ENCODE measurements at places on chromosomes 12 and 14. TPM values are rescaled to one million over a fixed set of nuclear protein-coding genes. Genes with fewer than 3 reads are reported as not detected.
A peak's percentile ranks its signal among the peaks of the same experiment; 100 is the strongest.

CCDC196 gene
- total RNA-seq: not detected

RNFT2 gene
- total RNA-seq: 6.8 TPM

TAS2R50 gene
- total RNA-seq: 2.0 TPM

STX2 gene
- 20.4 TPM for total RNA-seq

KITLG gene
- total RNA-seq: 125 TPM

GPX2 gene
- 8.4 TPM for total RNA-seq

CCDC177 gene
- total RNA-seq: not detected

ARHGDIB gene
- total RNA-seq: 151 TPM

ENDOU gene
- total RNA-seq: 0.91 TPM

KRT4 gene
- not detected for total RNA-seq

- DNase-seq: no peak
- no peaks in the 10 kb centered on the region for H3K4me1 ChIP-seq
- H3K27me3 ChIP-seq: no peaks in the 10 kb centered on the region
- H3K4me3 ChIP-seq: no peak overlapping the region
These were observed 95.2 kb downstream of the CALM1 start for GRCh38 chr14:90491911-90492531.

DNA sequence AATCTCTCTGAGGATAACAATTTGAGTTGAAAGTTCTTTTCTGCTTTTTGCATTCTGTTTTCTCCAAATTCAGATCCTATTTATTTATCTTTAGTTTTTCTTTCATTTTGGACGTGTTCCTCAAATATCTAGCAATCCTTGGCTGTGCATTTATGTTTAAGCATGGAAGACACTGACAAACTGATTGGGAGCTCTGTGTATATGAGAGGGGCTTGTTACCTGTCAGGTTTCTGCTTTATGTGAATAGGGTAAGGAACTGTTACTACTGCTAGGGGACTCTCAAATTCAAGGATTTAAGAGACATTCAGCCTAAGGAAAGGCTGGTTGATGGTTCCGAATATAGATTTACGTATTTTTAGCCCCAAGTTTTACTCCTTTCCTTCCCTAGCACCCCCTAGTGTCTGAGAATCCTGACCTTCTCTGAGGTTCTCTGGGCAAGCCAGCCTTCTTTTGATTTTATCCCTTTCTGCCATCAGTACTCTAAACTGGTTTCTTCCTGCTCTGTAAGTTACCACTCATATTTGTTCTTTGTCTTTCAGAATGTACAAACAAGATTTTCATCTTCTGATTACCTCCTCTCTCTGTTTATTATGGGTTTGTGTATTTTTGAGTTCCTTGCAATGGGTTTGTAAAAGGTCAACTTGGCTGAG is 30.5 kb downstream of the YLPM1 start:
- H3K27me3 ChIP-seq: no peaks in the 10 kb centered on the region
- no peaks in the 10 kb centered on the region for H3K4me1 ChIP-seq
- H3K36me3 ChIP-seq: peaks cover 14% of the 10 kb centered on the region
- no peak for DNase-seq
- H3K27ac ChIP-seq: no peak overlapping the region
- H3K4me3 ChIP-seq: no peak overlapping the region

DNA sequence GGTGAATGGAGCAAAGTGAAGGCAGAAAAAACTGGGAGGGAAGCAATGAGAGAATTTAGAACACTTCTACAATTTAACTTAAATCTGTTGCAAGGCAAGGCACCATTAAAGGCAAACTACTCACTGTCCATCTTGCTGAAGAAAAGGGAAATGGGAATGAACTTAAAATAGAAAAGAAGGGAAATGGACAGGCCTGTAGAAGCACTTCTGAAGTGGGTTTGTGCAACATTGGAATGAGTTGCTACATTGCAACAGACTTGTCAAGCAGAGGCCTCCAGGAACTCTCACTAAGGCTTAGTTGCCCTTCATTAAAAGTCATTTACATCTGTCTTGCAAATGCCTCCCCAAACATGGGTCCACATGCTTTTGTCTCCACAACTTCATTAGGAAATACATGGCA is 13.7 kb upstream of the OR10AD1 start:
- no peak overlapping the region for H3K4me3 ChIP-seq
- H3K4me1 ChIP-seq: no peaks in the 10 kb centered on the region
- no peak for DNase-seq
- H3K36me3 ChIP-seq: no peaks in the 10 kb centered on the region
- H3K27me3 ChIP-seq: no peaks in the 10 kb centered on the region

DNA sequence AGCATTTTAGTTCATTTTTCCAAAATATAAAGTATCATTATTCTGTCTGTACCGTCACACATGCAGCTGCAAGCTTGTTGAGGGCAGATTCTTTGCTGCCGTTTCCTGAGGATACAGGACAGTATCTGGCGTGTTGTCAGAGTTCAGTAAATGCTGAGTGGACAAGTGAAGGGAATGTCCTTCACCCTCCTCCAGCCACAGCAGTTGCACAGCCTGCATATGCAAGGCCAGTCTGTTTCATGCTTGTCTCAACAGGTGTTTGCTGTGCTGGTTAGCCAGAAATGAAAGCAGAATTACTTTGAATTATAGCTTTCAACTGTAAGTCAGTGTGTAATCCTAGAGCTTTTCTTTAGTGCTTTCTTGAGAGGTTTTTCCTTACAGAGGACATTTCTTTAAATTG is 36.5 kb downstream of the TDP1 start:
- no peaks in the 10 kb centered on the region for H3K4me1 ChIP-seq
- H3K4me3 ChIP-seq: no peak overlapping the region
- no peak overlapping the region for H3K27ac ChIP-seq
- H3K36me3 ChIP-seq: peaks cover 7% of the 10 kb centered on the region
- no peak for DNase-seq

- H3K27ac ChIP-seq: no peak overlapping the region
- no peaks in the 10 kb centered on the region for H3K4me1 ChIP-seq
- H3K27me3 ChIP-seq: no peaks in the 10 kb centered on the region
- DNase-seq: no peak
These were observed 71.3 kb downstream of the CHGA start for GRCh38 chr14:92994131-92994676.

GRCh38 chr12:26226629-26227360 is 31.4 kb downstream of the SSPN start:
- no peaks in the 10 kb centered on the region for H3K4me1 ChIP-seq
- H3K27ac ChIP-seq: no peak overlapping the region
- peak overlapping the region; percentile 41 for H3K4me3 ChIP-seq
- H3K27me3 ChIP-seq: no peaks in the 10 kb centered on the region
- H3K36me3 ChIP-seq: no peaks in the 10 kb centered on the region

GRCh38 chr14:56794088-56794556 is 16.2 kb downstream of the OTX2 start:
- H3K4me3 ChIP-seq: no peak overlapping the region
- peak; percentile 83 for DNase-seq
- H3K27ac ChIP-seq: no peak overlapping the region
- H3K27me3 ChIP-seq: peaks cover 40% of the 10 kb centered on the region
- H3K4me1 ChIP-seq: peaks cover 2% of the 10 kb centered on the region
- H3K36me3 ChIP-seq: no peaks in the 10 kb centered on the region

GRCh38 chr12:11773889-11774677 is 124.6 kb downstream of the ETV6 start:
- no peak for DNase-seq
- no peak overlapping the region for H3K4me3 ChIP-seq
- H3K4me1 ChIP-seq: no peaks in the 10 kb centered on the region
- no peak overlapping the region for H3K27ac ChIP-seq
- H3K36me3 ChIP-seq: no peaks in the 10 kb centered on the region

DNA sequence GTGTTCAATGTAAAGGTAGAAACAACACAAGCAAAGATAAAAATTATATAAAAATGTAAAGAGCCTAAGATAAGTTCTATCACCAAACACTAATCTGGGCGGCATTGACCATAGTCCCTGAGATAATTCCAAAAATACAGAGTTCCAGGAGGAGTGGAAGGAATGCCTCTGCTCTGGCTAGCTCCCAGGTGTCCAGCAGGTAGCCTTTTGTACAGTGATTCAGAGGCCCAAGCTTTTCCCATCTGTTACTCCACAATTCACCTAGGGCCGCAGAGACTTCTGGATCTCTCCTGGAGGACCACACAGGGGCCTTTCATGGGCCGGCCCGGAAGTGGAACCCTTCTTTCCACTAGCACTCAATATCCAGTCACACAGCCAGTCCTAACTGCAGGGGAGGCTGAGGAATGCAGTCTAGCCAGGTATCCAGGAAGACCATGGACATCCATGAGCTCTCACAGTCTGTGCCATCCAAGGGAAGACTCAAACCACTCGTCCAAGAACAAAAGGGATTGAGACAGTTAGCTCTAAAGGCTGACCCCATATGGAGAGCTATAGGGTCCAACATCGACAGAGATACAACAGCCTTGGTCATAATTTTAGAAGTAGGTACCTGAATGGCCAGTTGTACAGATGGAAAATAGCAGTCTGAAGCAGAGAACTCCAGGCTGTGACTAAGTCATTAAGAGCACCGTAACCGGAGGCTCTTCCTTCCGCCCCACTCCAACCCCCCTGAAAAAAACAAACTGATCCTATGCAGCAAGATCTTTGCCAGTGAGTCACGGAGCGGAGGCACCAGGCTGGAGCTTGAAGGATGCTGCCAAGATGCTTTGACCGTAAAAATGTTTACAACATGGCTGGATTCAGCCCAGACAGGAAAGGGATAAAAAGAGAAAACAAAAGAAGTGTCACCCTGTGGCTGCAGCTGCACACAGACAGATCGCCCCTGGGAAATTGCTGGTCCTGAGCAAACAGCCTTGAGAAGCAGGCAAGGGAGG is 204.8 kb downstream of the NUAK1 start:
- no peak for DNase-seq
- H3K4me1 ChIP-seq: no peaks in the 10 kb centered on the region
- no peaks in the 10 kb centered on the region for H3K36me3 ChIP-seq
- H3K27ac ChIP-seq: no peak overlapping the region
- H3K27me3 ChIP-seq: no peaks in the 10 kb centered on the region
- no peak overlapping the region for H3K4me3 ChIP-seq

DNA sequence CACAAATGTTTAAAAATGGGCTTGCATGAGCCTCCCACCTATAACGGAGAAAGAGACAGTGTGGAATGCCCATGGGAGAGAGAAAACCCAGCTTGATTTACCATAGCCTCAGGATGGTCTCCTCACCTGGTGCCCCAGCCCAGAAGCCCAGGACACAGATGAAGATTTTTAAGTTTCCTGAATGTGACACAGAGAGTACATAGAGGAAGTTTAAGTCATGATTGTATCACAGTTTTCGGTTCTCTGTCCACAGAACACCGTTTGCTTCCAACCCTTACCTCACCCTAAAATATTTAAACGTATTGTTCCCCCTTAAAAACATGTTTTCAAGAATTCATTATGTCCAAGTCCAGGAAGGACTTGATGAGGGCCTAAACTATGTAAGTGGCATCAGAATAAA is 56.2 kb downstream of the NELL2 start:
- DNase-seq: no peak
- no peaks in the 10 kb centered on the region for H3K4me1 ChIP-seq
- H3K36me3 ChIP-seq: no peaks in the 10 kb centered on the region
- H3K4me3 ChIP-seq: no peak overlapping the region

- no peak overlapping the region for H3K4me3 ChIP-seq
- no peak overlapping the region for H3K27ac ChIP-seq
- no peaks in the 10 kb centered on the region for H3K36me3 ChIP-seq
These were observed 74.9 kb upstream of the CPM start for GRCh38 chr12:69007855-69008351.

DNA sequence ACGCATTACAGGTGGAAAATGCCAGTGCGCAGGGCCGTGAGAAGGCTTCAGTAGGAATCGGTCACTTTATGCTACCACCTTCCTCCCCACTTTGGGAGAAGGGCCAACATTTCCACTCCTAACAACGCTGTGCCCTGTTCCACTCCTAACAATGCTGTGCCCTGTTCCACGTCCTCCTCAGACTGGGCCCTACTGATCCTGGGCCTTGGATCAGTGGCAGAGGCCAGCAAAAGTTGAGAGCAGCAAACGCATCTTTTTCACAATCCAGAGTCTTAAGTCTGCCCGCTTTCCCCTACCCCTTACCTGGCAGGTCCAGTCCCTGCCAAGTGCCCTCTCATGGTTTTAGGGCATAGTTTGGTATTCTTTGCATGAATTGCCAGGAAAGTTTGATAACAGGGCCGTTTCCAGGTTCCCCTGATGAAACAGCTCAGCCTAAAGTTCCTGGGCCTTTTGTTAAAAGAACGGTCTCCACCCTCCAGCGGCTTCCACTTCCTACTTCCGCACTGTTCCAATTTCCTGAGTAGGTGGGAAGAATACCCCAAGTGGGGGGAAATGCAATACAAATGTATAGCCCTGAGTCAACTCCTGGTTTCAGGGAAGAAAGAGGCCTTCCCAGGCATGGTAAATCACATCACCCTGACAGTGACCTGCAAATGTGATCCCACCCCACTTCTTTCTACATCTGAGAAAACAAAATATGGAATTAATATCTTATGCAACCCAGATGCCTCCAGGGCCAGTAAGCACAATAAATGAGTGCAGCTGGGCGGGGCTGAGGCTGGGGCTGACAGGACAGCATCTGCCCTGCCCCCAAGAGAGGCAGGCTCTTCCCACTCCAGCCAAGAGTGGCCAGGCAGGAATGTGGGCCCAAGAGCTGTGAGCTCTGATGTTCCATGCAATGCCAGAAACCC is 15.0 kb downstream of the KCTD10 start:
- no peak overlapping the region for H3K4me3 ChIP-seq
- peak; percentile 79 for DNase-seq
- H3K27me3 ChIP-seq: no peaks in the 10 kb centered on the region
- peaks cover 12% of the 10 kb centered on the region for H3K36me3 ChIP-seq
- H3K4me1 ChIP-seq: peaks cover 4% of the 10 kb centered on the region

DNA sequence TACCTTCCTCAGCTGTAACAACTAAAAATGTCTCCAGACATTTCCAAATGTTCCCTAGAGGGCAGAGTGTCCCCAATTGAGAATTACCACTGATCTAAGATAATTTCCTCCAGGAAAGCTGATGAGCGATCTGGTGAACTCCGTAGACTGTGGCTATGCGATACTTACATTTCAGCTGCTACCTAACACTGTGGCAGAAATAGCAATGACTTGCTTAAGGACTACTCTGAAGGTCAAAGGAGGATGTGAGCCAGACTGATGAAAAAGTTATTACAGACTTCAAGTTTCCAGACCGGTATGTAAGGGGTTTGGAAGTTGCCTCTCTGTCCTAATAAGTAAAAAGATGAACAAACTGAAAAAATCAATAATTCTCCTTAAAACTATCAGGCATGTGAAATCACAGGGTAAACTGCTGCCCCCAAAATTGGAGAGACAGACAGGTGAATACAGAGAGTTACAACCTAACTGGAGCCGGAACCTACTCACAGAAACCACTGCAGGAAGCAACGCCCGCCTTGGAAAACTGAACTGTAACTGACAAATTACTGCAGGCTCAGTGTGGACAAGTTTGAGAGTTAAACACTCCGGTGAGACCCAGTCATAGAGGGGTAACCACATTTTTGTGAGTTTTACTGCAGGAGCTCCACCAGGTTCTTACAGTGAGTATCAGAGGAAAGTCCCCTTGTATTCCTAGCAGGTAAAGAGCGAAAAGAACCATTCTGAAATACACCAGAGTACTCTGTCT is 60.0 kb upstream of the PARP11 start:
- H3K36me3 ChIP-seq: no peaks in the 10 kb centered on the region
- DNase-seq: no peak
- no peak overlapping the region for H3K4me3 ChIP-seq

GRCh38 chr12:41769810-41770209 is 374.9 kb downstream of the GXYLT1 start:
- no peaks in the 10 kb centered on the region for H3K4me1 ChIP-seq
- no peak overlapping the region for H3K4me3 ChIP-seq
- no peaks in the 10 kb centered on the region for H3K36me3 ChIP-seq
- DNase-seq: no peak
- H3K27me3 ChIP-seq: no peaks in the 10 kb centered on the region
- H3K27ac ChIP-seq: no peak overlapping the region

GRCh38 chr12:104006929-104007328 is 41.3 kb downstream of the TDG start:
- H3K36me3 ChIP-seq: no peaks in the 10 kb centered on the region
- no peaks in the 10 kb centered on the region for H3K27me3 ChIP-seq
- H3K4me3 ChIP-seq: no peak overlapping the region
- H3K4me1 ChIP-seq: no peaks in the 10 kb centered on the region
- H3K27ac ChIP-seq: no peak overlapping the region
